Right hindlimb (tissue), 1 donor: ENCODE measurements at places on chromosomes 1 and 21.

GRCh38 chr1:240888787-240889048, 276.8 kb upstream of the GREM2 start:
- no peak for DNase-seq

- no peak for DNase-seq
These were observed 488.0 kb downstream of the AJAP1 start for GRCh38 chr1:5142389-5142788.

DNA sequence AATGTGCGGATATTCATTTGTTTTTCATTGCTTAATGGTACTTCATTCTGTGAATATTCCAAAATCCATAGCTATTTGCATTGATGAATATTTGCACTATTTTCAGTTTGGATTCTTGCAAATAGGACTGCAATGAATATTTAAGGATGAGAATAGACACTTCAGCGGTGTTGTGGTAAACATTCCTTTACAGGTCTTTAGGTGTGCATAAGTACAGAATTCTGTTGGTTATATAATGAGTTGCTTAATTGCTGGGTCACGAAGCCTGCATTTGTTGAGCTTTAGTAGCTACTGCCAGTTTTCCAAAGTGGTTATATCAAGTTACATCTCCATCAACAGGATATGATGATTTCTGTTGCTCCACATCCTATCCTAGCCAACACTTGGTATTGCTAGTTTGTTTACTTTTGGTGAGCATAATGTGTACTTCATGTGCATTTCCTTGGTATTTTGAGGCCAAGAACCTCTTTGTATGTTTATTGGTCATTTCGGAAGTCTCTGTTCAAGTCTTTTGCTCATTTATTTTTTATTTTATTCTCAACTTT, 64.2 kb upstream of the CYYR1 start:
- no peak for DNase-seq

- DNase-seq = no peak
These were observed 6.7 kb downstream of the KHDRBS1 start for GRCh38 chr1:32020339-32020738.

DNA sequence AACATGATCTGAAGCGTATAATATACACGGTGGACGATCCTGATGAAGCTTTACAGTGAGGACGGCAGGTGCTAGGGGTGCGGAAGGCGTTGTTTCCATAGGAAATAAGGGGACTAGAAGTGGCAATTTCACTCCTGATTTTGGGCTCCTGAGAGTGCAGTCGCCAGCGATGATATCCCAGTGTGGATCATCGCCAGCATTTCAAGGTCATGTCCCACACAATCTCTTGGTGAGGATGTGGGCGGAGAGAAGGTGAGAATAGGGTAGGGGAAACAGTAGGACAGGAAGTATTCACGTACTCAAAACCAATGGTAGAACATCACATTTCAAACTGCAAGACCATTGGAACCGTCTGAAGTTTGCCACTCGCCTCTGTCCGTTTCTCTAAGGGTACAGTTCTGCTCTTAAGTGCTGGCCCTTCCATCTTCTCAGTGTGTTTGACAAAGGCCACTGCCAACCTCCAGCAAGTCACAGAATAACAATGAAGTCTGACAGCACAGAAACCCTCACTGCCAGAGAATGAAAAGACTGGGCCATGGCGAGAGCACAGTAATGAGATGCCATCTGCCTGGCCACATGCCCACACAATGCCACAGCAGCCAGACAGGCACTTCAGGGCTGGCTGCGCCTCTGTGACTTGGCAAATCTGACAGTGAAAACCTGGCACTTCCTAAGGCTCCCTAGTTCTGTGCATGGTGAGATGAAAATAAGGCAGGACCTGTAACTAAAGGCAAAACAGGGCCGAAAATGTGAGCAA, 27.9 kb downstream of the PCSK9 start:
- no peak for DNase-seq

GRCh38 chr1:119286587-119287181, 81.9 kb upstream of the HAO2 start:
- no peak for DNase-seq

- DNase-seq = no peak
These were observed 26.2 kb upstream of the PRKACB start for GRCh38 chr1:84117868-84118267.

DNA sequence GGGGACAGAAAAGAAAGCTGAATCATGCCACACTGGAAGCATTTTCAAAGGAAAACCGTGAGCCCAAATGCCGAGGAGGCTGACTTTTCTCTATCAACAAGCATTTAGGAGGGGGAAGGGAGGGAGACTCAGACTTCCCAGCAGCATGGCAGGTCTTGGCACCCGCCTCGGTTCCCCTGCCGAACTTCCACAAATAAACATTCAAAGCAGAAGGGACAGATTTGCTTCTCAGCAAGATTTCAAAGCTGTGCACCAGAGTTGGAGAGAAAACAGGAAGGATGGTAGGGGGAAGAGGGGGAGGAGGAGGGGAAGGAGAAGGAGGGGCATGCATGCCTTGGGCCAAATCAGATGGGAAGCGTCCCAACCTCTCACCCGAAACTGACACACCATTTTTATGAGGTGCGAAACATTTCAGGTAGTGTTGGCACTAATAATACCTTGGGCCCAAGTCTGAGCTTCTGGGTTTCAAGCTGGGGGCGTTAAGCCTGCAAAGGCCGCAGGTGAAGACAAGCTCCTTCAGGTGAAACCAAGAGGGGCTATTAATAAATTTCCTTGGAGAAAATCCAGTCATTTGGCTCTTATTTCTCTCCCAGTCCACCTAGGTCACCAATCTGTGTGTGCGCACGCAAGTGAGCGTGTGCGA, 26.4 kb downstream of the ABCA4 start:
- DNase-seq = peak; percentile 72

DNA sequence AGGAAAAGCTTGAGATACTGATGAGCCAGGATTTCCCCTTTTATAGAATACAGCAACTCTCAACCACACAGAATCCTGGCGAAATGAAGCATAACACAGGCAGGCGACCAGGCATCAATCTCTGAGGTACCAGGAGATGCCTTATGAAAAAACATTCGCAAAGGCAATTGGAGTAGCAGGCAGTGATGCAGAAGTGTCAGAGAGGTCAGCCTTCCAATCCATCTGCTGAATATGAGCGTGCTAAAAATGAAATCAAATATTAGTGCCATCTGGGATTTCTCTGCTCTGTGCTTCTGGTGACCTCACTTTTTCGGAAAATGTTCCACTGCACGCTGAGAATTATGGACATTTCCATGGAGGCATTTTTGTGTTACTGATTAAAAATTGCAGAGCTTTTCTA, 258.8 kb downstream of the VAV3 start:
- no peak for DNase-seq

DNA sequence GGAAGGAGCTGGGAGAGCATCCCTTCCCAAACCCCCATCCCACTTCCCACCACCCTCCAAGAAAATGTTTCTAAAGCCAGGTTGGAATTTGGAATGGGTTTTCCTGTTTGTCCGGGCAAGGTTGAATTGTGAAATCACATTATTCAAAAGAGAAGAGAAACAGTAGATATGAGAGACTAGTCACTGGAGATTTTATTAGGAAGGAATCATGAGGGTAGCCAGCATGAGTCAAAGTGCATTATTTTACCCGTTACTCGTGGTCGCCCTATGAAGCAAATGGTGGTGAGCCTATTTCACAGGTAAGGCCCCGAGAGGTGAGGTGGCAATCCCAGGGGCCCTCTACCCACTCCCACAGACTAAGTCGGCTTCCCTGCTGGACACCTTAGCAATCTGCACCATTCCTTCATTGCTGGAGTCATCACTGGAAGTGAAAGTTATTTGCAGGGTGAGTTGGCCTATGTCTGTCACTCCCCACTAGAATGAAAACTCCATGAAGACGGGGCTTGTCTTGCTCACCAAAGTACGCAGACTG, 52.8 kb downstream of the TOMM20 start:
- no peak for DNase-seq
